ENCODE measurements at places on chromosomes 1 and 21.

- no peak for DNase-seq
These were observed 18.6 kb upstream of the LRIF1 start for GRCh38 chr1:110982320-110982719.

- no peak for DNase-seq
These were observed 58.8 kb downstream of the PRKCZ start for GRCh38 chr1:2108877-2109580.

DNA sequence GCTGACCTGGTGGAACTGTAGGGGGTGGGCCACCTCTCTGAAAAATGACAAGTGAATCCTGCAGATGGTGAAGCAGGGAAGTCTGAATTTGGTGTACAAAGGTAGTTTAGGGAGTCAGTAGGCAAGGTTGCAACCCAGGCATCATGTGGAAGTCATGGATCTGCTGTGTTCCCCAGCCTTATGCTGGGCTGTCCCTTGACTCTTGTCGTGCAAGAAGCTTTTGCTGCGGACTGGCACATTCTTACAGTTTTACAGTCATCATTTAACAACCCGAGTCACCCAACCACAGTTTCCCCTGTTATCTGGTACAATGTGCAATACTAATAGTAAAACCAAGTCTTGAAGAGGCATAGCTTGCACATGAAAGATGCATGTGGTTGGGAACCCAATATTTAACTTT lies 13.2 kb downstream of the RHOU start:
- no peak for DNase-seq

- no peak for DNase-seq
These were observed 2.8 kb downstream of the HES4 start for GRCh38 chr1:996851-997712.

DNA sequence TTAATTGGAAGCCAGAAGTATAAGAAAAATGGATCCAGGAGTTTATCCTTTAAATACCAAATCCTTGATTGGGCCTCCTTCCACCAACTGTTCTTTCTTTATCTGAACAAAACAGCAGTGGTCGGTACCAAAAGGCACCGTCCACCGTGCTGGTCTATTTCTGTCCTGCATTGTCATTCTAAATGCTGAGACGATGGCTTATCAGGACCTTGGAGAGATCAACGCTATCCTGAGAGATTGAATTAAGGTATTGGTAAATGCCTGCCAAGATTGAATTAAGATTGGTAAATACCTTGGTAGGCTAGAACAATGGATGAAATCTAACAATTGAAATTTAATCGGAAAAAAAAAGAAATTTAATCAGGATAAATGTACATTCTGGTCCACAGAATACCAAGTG lies 73.4 kb upstream of the SOD1 start:
- no peak for DNase-seq

GRCh38 chr21:44639331-44639655 lies 2.1 kb downstream of the KRTAP10-10 start:
- DNase-seq = no peak

DNA sequence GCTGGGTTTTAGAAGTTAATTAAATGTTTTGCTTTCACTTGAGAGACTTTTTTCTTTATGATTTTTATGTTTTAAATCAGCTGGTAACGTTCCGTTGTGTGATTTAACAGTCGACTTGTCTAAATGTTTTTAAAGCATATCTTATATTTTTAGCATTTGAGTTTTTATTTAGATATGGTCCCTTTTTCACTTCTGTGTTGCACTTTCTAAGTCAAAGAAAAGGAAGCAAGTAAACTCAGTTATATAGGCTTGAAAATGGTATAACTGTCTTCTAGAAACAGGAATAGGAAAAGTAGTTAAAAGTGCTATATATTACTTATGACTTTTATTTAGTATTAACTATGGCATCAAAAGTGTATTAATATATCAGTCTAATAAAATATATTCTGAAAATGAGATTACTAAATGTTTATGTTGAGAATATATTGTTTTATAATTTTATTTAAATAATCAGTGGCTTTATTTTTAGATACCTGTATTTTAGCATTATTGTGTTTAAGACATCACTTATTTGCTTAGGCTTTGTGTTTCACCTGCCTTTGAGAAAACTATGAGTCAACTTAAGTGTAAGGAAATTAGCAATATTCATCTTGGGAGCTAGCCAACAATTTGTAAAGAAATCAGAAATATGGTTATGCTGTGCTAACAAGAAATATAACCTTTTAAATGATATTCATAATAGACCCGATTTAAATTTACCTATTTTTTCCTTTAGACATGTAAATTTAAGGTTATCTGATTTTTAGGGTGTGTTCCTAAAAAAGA lies 60.5 kb downstream of the RABGAP1L start:
- no peak for DNase-seq

- DNase-seq = no peak
These were observed 619 bp downstream of the BCL9 start for GRCh38 chr1:147541672-147542568.

DNA sequence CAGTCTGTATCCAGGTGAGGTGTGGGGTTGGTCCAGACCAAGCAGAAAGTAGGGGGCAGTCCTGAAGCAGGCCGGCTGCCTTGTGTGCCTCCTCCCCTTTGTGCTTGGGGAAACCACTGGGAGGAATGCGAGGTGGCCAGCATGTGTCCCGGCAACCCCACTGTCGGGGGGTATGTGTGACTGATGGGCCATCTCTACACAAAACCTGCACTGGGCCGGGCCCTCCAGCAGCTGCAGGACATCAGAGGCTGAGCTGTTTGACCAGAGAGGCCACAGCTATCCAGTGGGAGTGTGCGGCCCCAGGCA lies 33.3 kb downstream of the TMEM51 start:
- DNase-seq = no peak

DNA sequence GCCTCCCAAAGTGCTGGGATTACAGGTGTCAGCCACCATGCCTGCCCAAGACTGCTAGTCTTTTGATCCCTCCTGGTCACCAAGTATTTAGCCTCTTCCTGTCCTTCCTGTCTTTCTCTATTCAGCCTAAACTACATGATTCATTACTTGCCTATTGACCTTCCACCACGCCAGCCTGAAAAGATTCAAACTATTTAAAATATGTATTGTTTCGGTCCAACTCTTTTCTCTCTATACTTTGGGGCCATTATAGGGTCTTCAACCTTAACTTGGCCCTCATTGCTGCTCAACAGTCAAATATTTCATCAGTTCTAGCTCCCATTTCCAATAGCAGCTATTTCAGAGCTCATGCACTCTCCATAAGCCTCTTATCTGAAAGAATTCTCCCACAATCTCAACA lies 153.0 kb downstream of the TNFSF18 start:
- no peak for DNase-seq

DNA sequence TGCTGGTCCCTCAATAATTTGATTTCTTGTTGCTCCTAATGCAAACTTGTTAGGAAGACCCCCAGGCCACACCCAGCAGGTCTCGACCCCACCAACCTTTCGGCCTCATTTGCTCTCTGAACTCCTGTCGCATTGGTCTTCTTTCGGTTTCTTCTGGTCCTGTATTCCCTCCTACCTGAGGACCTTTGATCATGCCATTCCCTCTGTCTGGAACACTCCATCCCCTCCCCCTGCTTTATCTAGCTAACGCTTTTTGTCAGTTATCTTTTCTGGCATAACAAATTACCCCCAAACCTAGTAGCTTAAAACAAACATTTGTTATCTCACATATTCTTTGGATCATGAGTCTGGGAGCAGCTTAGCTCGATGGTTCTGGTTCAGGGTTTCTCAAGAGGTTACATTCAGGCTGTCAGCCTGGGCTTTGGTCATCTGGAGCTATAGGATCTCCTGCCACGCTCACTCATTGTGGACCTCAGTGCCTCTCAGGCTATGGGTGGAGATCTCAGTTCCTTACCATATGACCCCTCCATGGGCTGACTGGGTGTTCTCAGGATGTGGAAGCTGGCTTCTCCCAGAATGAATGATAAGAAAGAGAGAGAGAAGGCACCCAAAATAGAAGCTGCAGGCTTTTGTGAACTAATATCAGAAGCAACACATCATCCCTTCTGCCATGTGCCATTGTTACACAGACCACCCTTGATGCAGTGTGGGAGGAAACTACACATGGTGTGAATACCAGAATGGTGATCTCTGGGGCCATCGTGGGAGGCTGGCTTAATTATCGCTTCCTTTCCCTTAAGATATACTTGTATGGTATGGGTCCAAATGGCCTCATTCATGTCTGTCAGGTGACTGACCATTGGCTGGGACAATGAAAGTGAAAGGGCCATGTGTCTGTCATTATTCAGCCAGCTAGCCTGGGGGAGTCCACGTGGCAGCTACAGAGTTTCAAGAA lies 29.1 kb upstream of the BCAR3 start:
- no peak for DNase-seq

DNA sequence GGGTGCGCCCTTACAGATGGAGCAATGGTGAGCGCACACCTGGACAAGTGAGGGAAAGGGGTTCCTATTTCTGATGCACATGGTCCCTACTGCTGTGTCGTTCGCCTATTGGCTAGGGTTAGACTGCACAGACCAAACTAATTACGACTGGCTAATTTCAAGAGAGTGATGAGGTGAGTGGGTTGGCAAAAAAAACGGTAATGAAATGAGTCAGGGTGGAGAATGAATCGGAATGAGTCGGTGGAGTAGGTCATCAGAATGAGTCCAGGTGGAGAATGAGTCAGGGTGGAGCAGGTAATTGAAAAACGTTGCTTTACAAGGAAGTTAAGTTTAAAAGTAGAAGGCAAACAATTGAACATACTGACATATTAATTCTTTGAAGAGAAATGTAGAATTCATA lies 79.8 kb downstream of the WDR4 start:
- DNase-seq = no peak

GRCh38 chr1:201444792-201445191 lies 23.3 kb upstream of the TNNI1 start:
- DNase-seq = no peak

GRCh38 chr1:78651241-78651640 lies 1.6 kb downstream of the IFI44 start:
- peak; percentile 41 for DNase-seq

DNA sequence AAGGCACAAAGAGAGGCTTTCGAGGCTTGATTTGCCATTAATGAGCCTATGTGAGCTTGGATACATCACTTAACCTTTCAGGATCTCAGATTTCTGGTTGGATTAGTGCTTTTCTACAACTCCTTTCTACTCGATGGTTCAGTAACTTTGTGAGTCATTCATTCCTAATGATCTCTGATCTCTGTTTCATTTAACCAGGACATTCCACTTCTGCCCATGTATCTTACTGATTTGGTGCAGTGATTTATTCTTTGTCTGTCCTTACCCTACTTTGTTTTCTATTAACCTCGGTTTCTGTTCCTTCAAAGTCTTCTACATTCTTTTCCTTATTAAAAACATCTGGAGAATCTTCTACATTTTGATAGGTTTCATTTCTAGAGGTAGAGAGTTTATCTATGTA lies 94.6 kb upstream of the ZBTB18 start:
- DNase-seq = no peak

GRCh38 chr1:146039844-146040194 lies 18.3 kb upstream of the HJV start:
- no peak for DNase-seq

DNA sequence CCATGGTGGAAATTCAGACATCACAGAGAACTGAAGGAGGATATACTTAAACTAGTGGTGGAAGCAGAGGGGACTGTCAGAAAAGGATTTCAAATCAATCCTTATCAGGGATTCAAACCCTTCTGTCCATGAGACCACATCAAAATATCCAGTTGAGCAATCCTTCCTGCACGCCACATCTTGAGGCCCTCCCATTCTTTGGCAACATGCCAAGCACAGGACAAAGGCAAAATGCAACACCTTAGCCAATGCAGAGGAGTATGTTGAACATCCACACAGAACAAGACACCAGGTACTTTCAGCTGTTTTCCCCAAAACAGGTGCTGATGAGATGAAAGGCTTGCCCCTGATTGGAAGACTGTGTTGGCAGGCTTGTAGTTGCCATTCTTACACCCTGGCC lies 81.8 kb upstream of the PLXNA2 start:
- no peak for DNase-seq

GRCh38 chr1:228118040-228118439 lies 8.9 kb upstream of the MRPL55 start:
- DNase-seq = no peak

DNA sequence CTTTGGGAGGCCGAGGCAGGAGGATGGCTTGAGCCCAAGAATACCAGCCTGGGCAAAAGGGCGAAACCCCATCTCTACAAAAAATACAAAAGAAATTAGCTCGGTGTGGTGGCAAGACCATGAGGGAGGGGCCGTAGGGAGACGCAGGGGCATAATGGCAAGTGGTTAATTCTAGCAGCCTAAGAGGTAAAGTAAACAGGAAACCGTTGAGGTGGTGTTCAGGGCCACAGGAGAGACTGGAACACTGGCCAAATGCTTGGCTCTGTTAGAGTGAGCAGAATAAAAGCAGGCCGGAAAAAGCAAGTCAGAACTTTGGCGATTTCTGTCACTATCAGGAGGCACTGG lies 89.2 kb downstream of the RIPK4 start:
- no peak for DNase-seq

DNA sequence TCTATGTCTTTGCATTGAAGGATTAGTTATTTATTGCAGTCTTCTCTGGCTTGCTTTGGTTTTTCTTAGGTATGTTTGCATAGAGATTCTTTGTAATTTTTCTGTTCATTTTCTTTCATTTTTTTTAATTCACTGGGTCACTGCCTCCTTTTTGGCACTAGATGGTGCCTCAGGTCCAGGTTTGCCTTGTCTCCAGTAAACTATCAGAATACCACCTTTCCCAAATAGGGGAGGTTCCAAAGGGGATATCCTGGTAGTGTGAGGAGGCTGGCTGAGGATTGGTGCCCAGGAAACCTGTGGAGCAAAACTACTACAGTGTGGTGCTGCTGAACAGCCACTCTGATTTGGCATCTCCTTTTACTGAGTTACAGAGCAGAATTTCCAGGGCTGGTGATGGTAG lies 257.1 kb downstream of the KCTD3 start:
- no peak for DNase-seq

GRCh38 chr1:3467096-3468036 lies 12.9 kb downstream of the ARHGEF16 start:
- no peak for DNase-seq

DNA sequence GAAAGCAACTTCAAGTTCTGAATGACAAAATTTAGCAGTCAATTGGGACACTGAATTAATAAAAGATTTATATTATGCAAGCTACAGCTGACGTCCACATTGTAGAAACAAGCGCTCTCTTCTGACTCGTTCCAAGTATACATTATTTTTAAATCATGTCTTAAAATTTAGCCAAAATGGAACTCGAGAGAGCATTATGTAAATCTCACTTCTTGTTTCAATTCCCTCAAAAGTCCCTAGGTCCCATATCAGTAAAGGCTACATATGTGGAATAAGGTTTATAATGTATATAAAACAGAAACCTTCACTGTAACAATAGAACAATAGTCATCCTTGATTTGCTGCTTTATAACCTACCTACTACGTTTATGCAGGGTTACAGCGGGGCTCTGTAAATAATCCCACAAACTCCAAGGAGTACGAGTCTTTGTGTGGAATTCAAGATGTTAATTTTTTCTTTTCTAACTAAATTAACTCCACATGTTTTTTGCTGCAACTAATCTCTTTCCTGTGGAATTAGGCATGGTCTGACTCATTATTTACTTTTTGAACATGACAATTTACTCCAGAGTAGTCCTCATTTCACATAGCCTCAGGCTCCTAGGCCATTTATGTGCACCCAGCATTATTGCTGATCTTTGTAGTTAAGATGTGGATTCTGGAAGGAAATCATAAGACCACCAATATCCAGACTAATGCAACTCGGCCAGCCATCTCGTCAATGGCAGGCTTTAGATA lies 785.1 kb downstream of the LTN1 start:
- no peak for DNase-seq

Measured in SK-N-DZ (cell line).